Spinal cord (tissue), 10 donors: ENCODE measurements at places on chromosomes 12 and 14. TPM values are rescaled to one million over a fixed set of nuclear protein-coding genes. Genes with fewer than 3 reads are reported as not detected.
A peak's percentile ranks its signal among the peaks of the same experiment; 100 is the strongest.

Gene PLCZ1
- 0.33 TPM for total RNA-seq

Gene RPL10L
- total RNA-seq, result not detected

Gene HOXC4
- 10.3 TPM for total RNA-seq

Gene CMA1
- total RNA-seq, result not detected

Gene SLC7A7
- 8.8 TPM for total RNA-seq

Gene NGB
- 9.6 TPM for total RNA-seq

Gene BAZ2A
- 31.6 TPM for total RNA-seq

Gene OR10P1
- total RNA-seq, result not detected

Gene KIF26A
- 4.3 TPM for total RNA-seq

Gene SDS
- total RNA-seq, result 0.39 TPM

Gene C1QL4
- 3.8 TPM for total RNA-seq

Gene CLEC9A
- 0.28 TPM for total RNA-seq

- H3K27me3 ChIP-seq, result no peaks in the 10 kb centered on the region
- no peak for DNase-seq
- no peak overlapping the region for H3K27ac ChIP-seq
- H3K4me1 ChIP-seq, result peaks cover 6% of the 10 kb centered on the region
- no peak overlapping the region for H3K4me3 ChIP-seq
Measured at GRCh38 chr12:68803948-68804656, 3.9 kb upstream of the MDM2 start.

DNA sequence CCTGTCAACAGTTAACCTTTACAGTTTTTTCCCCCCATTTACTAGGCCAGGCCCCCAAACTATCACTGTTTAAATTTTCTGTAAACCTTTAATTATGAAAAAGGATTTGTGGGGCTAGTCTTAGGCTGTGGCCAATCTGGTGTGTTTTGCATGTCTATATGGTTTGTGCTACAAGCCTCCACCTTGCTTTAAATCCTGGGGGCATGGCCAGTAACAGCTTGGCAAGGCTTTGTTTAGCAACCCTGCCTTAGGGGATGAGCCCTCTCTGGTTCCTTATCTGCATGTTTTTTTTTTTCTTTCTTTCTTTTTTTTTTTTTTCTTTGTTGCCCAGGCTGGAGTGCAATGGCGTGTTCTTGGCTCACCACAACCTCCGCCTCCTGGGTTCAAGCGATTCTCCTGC, 102.7 kb downstream of the KCNMB4 start:
- no peaks in the 10 kb centered on the region for H3K36me3 ChIP-seq
- H3K4me3 ChIP-seq, result no peak overlapping the region
- H3K27me3 ChIP-seq, result no peaks in the 10 kb centered on the region
- DNase-seq, result no peak
- H3K4me1 ChIP-seq, result no peaks in the 10 kb centered on the region
- H3K27ac ChIP-seq, result no peak overlapping the region

DNA sequence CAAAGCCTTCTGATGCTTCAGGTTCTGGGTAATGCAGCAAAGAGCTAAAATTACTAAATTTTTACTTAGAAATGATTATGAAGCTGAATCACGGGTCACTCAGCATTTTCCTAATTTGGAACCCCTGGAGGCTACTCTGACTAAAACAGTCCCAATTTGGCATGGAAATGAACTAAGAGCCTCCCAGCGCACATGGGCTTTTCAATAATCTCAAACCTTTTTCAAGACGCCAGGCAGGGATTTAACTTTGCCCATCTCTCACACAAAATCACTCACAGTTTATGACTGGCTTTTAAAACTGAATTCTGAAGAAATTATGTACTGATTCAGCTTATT, 68.3 kb downstream of the LLPH start:
- H3K4me3 ChIP-seq, result no peak overlapping the region
- no peaks in the 10 kb centered on the region for H3K27me3 ChIP-seq
- DNase-seq, result no peak
- H3K36me3 ChIP-seq, result no peaks in the 10 kb centered on the region
- no peaks in the 10 kb centered on the region for H3K4me1 ChIP-seq

GRCh38 chr14:98924046-98924445, 348.0 kb downstream of the BCL11B start:
- no peaks in the 10 kb centered on the region for H3K27me3 ChIP-seq
- H3K36me3 ChIP-seq, result no peaks in the 10 kb centered on the region
- no peak for DNase-seq
- H3K4me3 ChIP-seq, result no peak overlapping the region
- no peaks in the 10 kb centered on the region for H3K4me1 ChIP-seq
- no peak overlapping the region for H3K27ac ChIP-seq

- H3K27me3 ChIP-seq, result no peaks in the 10 kb centered on the region
- peaks cover 85% of the 10 kb centered on the region for H3K4me1 ChIP-seq
Measured at GRCh38 chr12:124678421-124678893, 111.0 kb upstream of the NCOR2 start.

GRCh38 chr12:130357729-130358330, 20.1 kb downstream of the PIWIL1 start:
- H3K4me1 ChIP-seq, result no peaks in the 10 kb centered on the region
- no peak overlapping the region for H3K4me3 ChIP-seq
- peaks cover 4% of the 10 kb centered on the region for H3K27me3 ChIP-seq
- DNase-seq, result no peak
- no peaks in the 10 kb centered on the region for H3K36me3 ChIP-seq

DNA sequence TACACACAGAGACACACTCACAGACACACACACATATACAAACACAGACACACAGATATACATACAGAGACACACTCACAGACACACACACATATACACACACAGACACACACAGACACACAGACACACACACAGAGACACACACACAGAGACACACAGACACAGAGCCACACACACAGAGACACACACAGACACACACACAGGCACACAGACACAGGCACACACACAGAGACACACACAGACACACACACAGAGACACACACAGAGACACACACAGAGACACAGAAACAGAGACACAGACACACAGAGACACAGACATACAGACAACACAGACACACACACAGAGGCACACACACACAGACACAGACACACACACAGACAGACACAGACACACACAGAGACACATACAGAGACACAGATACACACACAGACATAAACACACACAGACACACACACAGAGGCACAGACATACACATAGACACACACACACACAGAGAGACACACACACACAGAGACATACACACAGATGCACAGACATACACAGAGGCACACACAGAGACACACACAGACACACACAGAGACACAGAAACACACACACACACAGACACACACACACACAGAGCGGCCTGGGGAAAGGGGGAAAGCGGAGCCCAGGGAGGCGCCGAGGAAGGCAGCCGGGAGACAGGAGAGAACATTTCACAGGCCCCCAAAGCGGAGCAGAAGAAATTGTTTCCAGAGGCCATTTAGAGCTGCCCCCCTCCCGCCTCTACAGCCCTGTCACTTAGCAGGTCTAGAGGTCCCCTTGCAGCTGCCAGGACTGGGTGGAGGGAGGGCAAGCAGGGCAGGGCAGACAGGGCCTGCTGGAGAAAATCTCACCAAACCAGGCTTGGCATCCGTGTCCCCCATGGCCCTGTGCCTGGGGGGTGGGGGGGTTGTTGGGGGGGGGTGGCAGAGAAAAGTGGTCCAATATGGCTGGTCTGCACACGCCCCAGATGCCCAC, 38.9 kb downstream of the SERPINA3 start:
- no peaks in the 10 kb centered on the region for H3K4me1 ChIP-seq
- no peaks in the 10 kb centered on the region for H3K36me3 ChIP-seq
- no peaks in the 10 kb centered on the region for H3K27me3 ChIP-seq
- DNase-seq, result no peak
- H3K27ac ChIP-seq, result no peak overlapping the region

- no peaks in the 10 kb centered on the region for H3K36me3 ChIP-seq
- no peak overlapping the region for H3K27ac ChIP-seq
- DNase-seq, result no peak
- no peaks in the 10 kb centered on the region for H3K27me3 ChIP-seq
- H3K4me1 ChIP-seq, result no peaks in the 10 kb centered on the region
Measured at GRCh38 chr14:31545328-31545727, 15.9 kb upstream of the NUBPL start.

DNA sequence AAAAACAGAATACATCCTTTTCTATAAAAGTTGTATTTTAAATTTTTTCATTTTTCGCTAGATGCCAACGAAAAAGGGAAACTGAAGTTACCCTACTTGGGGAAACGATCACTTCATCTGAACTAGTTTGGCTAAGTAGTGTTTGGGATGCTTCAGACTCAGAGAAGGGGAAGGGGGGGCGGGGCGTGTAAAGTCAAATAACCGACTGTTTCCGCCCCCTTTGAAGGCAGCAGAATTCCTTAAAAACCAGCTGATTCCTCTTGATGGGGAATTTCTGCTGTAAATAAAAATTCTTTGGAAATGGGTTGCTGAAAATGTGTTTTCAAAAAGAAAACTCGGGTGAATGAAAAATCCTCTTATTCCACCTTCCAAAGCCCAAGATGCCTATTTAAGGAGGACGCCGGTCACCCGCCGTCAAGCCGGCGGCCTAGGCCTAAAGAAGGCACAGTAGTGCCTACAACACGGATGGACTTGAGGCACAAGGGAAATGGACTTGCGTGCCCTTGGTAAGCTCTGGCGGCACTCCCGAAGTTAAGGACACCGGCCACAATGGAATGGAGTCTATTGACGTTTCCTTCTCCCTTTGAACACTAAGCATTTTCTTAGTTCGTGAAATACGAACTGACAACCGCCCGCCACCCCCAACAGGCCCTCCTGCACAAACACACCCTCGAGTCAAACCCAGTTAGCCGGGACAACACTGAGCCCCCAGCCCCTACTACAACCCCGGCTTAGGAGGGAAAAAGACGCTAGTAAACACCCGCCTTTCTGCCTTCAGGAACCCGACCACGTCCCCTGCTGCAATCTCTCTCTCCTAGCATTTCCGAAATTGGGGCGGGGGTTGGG, 1.9 kb downstream of the ATXN2 start:
- H3K27me3 ChIP-seq, result no peaks in the 10 kb centered on the region
- peak overlapping the region; percentile 84 for H3K4me3 ChIP-seq
- H3K4me1 ChIP-seq, result peaks cover 21% of the 10 kb centered on the region

GRCh38 chr14:98966475-98967162, 305.4 kb downstream of the BCL11B start:
- no peaks in the 10 kb centered on the region for H3K4me1 ChIP-seq
- H3K4me3 ChIP-seq, result no peak overlapping the region
- no peak for DNase-seq

DNA sequence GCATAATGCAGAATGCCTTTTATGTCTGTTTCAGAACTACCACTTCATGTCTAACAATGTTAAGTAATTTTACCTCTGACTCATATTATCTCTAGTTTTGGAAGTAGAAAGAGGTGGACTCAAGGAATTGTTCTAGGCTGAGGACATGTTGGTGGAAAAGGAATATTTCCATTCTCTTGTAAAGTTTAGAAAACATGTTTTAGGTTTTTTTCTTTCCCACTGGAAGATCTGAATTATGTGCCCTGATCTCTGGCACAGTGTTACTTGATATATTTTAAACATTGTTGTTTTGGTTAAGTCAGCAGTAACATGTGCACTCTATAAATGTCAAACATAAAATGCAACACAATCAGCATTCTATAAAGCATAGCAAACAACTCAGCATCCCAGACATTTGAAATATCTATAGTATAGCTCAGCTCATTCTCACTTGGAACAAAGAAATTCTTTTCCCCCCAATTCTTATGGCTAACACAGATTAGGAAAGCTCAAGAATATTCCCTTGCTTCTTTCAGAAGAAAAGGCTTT, 202.3 kb downstream of the STXBP6 start:
- H3K4me3 ChIP-seq, result no peak overlapping the region
- no peak for DNase-seq
- no peaks in the 10 kb centered on the region for H3K4me1 ChIP-seq
- no peak overlapping the region for H3K27ac ChIP-seq

- no peak for DNase-seq
- no peak overlapping the region for H3K27ac ChIP-seq
- H3K4me1 ChIP-seq, result no peaks in the 10 kb centered on the region
- no peaks in the 10 kb centered on the region for H3K27me3 ChIP-seq
- H3K4me3 ChIP-seq, result no peak overlapping the region
- H3K36me3 ChIP-seq, result no peaks in the 10 kb centered on the region
Measured at GRCh38 chr14:68262567-68262966, 443.0 kb downstream of the RAD51B start.

- no peaks in the 10 kb centered on the region for H3K27me3 ChIP-seq
- no peak overlapping the region for H3K27ac ChIP-seq
- DNase-seq, result no peak
- H3K4me1 ChIP-seq, result no peaks in the 10 kb centered on the region
- no peak overlapping the region for H3K4me3 ChIP-seq
- no peaks in the 10 kb centered on the region for H3K36me3 ChIP-seq
Measured at GRCh38 chr12:43840338-43840737, 4.5 kb downstream of the TMEM117 start.

DNA sequence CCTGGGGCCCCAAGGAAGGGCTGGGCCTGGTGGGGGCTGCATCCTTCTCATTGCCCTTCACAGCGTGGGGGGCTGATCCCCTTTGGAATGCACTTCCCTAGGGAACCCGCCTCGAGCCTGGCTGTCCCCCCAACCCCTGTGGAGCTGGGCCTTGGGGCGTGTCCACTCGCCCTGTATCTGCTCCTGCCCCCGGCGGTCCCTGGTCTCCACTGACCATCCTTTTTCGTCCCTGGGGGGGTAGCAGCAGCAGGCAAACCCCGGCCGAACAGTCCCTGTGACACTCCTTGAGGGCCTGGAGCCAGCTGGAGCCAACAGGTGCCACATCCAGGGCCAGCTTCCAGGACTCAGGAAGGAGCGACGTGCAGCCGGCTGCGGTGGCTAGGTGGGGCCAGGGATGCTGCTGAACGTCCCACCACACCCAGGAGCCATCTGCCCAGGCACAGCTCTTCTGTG, 9.4 kb upstream of the GPR132 start:
- no peak overlapping the region for H3K4me3 ChIP-seq
- H3K27me3 ChIP-seq, result peaks cover 2% of the 10 kb centered on the region
- no peak overlapping the region for H3K27ac ChIP-seq
- peaks cover 17% of the 10 kb centered on the region for H3K4me1 ChIP-seq

GRCh38 chr14:76252471-76252870, 100.7 kb downstream of the GPATCH2L start:
- H3K27ac ChIP-seq, result no peak overlapping the region
- no peaks in the 10 kb centered on the region for H3K36me3 ChIP-seq
- H3K4me1 ChIP-seq, result peaks cover 3% of the 10 kb centered on the region

GRCh38 chr12:31440134-31440533, 114.2 kb upstream of the SINHCAF start:
- peaks cover 6% of the 10 kb centered on the region for H3K36me3 ChIP-seq
- no peak overlapping the region for H3K4me3 ChIP-seq
- H3K27me3 ChIP-seq, result no peaks in the 10 kb centered on the region

GRCh38 chr14:94320243-94320642, 2.9 kb downstream of the SERPINA6 start:
- H3K36me3 ChIP-seq, result no peaks in the 10 kb centered on the region
- H3K4me1 ChIP-seq, result no peaks in the 10 kb centered on the region
- H3K27me3 ChIP-seq, result no peaks in the 10 kb centered on the region
- no peak overlapping the region for H3K4me3 ChIP-seq
- no peak overlapping the region for H3K27ac ChIP-seq

- peaks cover 3% of the 10 kb centered on the region for H3K4me1 ChIP-seq
- H3K4me3 ChIP-seq, result no peak overlapping the region
- H3K27me3 ChIP-seq, result no peaks in the 10 kb centered on the region
- H3K27ac ChIP-seq, result no peak overlapping the region
- no peaks in the 10 kb centered on the region for H3K36me3 ChIP-seq
- no peak for DNase-seq
Measured at GRCh38 chr14:85247071-85247470, 282.9 kb upstream of the FLRT2 start.

GRCh38 chr12:52439845-52440244, 5.7 kb upstream of the KRT75 start:
- H3K4me3 ChIP-seq, result no peak overlapping the region
- no peak for DNase-seq
- no peak overlapping the region for H3K27ac ChIP-seq
